ENCODE measurements at places on chromosomes 6 and 20. TPM values are rescaled to one million over a fixed set of nuclear protein-coding genes. Genes with fewer than 3 reads are reported as not detected.

The VTA1 gene
- total RNA-seq: 35.1 TPM

The CCN5 gene
- total RNA-seq: 147 TPM

The ASF1A gene
- total RNA-seq: 15.9 TPM

The ALDH8A1 gene
- 3.3 TPM for total RNA-seq

The FGD2 gene
- 19.7 TPM for total RNA-seq

The LHFPL5 gene
- not detected for total RNA-seq

The BFSP1 gene
- 0.98 TPM for total RNA-seq

DNA sequence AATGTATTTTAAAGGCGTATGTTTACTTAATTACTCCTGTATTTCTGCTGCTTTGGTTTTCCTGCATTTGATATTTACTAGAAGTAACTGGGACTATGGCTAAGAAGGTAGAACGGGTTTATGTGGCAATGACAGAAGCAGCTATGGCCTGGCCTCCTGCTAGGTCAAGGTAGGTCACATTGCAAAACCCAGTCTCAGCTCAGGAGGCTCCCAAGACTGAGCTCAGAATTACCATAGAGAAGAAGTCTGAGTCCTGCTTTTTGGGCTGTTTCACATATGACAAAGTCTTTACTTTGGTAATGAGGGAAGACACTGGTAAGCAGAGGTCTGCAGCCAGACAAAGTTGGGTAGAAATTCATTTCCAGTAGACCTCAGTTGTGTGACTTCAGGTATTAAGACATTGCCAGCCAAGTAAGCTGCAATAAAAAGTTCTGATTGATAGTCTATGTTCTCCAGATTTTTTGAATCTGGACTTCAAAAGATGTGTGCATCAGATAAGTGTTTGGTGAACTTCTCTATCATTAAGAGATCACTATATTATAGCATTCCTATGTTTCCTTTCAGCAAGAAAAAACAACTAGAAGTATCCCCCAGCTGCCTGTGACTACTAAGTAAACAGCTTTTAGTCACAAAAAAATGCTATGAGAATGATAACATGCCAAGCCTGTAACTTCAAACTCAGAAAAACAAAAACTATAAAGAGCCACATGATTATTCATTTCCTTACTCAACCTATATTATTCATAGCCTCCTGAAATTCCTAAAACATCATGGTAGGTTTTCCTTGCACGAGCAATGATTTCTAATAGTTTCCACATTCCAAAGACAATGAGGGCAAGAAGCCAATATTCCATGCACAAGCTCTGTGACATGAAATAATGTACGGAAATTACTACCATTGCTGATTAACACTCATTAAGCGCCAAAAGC lies 312.3 kb downstream of the HAO1 start:
- no peak for DNase-seq

DNA sequence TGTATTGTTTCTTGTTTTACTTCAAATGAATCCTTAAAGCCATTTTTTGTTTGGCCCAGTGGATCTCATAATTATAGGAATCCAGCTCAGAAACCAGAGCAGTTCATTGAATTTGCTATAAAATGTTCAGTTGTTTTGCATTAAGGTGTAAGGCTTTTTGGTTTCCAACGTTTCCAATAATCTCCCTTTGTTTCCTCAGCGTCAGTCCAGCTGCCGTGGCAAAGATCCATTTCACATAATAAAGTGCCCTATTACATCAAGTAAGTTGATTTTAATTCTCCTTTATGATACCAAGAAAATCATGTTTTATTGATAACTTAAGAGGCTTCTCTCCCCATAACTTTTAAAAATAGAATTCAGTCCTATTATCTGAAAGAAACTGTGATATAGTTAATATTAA lies 472.6 kb downstream of the UTRN start:
- no peak for DNase-seq

DNA sequence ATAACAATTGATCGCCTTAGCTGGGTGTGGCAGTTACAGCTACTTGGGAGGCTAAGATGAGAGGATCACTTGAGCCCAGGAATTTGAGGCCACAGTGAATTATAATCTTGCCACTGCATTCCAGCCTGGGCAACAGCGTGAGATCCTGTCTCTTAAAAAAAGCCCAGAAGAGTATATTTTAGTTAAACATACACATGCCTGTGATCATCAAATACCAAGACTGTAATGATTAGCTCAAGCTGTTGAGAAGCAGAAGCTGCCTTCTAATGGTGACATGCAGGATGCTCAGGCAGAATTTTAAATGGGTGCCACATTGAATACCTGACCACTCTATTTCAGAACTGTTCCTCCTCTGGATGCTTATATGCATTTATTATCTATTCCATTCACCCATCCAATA lies 8.9 kb upstream of the TMEM14A start:
- no peak for DNase-seq

DNA sequence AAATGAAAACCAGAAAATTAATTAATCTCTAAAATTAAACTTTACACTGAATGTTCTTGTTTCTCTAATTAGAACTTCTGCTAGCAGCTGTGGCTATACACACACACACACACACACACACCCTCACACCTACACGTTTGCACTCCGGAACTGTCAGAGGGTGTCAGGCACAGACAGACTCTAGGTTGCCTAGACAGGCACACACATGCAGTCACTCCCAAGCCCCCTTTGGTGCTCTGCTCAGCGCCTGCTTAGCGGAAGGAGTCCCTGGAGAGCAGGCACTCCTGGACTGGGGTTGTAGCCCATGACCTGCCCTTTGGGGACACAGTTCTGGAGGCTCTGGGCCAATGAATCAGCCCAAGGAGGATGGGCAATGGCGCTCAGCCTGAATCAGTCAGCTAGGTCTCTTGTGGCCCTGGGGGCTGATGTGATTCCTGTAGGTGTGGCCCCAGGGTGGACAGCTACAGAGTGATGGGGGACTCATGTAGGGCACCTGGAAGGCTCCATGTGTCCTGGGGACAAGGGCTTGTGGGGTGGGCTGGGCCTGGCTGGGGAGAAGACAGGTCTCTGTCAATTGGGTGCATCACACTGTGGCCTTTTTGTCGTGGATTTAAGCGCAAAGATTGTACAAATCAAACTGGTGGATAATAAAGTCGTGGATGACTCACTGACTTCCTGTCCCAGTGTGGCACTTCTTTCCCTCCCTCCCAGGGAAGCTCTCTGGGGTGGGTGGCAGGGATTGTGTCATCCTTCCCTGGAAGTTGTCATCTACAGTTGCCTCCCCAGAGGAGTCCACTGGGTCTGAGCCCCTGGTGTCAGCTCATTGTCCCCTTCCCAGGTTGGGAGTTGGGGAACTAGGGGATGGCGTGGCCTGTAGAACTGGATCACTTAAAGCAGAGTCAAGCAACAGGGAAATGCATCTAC lies 8.8 kb downstream of the TMEM151B start:
- no peak for DNase-seq

DNA sequence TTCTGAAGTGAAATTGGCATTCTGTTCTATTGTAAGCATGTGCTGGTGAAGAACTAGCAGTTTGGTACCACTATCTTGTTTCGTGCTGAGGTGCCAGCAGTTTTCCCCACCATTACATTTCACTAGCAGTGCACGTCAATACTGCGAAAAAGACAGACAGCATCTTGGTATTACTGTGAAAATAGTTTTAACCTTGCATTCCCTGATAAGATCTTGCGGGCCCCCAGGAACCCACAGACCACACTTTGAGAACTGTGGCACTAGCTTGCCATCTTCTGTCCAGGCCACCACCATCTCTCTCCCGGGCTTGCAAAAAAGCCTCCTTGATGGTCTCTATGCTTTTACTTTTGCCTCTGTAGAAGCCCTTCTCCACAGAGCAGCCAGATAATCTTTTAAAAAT lies 185.7 kb downstream of the BACH2 start:
- DNase-seq: no peak

GRCh38 chr6:36616893-36617521 lies 22.8 kb downstream of the SRSF3 start:
- peak; percentile 57 for DNase-seq

DNA sequence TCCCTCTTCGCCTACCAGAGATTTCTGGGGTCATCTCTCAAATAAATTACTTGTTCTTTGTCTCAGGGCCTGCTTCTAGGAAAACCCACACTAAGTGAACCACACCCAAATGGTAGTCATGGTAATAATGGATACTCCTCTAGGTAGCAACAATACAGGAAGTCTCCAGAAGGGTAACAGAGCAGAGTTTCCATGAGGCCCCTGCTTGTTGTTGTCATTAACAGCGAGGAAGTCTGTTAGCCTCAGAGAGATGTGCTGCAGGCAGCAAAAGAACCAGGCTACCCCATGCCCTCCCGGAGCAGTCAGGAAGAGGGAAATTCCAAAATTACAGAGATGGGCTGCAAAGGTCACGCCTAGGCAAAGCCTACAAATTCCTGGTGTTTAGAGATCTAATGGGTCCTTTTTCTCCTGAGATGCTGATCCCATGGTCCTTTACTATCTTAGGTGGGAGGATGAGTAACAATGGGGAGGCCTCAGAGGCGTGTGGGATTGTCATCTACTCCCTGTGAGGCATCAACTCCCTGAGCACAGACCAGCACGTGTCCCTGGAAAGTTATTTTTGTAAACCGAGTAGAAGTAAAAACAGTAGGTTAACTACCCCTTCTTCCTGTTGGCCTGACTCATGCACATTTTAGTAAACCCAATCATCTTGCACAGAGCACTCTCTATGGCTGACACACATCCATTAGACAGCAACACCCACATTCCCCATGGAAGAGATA lies 10.1 kb downstream of the ISM1 start:
- DNase-seq: no peak

GRCh38 chr6:118495485-118496280 lies 52.4 kb upstream of the PLN start:
- DNase-seq: no peak

DNA sequence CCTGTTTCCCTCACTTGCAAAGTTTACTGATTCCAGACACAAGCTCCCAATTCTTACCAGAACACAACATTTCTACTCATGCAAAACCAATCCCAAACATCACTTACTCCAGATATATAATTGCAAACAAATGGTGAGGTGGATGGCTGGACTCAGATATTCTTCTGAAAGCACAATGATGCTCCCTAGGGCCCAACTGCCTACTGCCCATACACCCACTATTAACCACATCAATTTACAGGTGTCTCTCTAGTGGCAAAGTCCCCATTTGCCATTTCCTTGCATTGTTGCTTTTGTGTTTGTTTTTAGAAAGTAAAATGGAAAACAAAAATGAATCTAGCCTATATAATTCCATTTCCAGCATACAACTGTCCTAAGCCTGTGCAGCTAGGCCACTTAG lies 320.9 kb upstream of the PRDM1 start:
- DNase-seq: no peak

- no peak for DNase-seq
Measured at GRCh38 chr6:156464100-156464878, 312.9 kb upstream of the ARID1B start.

DNA sequence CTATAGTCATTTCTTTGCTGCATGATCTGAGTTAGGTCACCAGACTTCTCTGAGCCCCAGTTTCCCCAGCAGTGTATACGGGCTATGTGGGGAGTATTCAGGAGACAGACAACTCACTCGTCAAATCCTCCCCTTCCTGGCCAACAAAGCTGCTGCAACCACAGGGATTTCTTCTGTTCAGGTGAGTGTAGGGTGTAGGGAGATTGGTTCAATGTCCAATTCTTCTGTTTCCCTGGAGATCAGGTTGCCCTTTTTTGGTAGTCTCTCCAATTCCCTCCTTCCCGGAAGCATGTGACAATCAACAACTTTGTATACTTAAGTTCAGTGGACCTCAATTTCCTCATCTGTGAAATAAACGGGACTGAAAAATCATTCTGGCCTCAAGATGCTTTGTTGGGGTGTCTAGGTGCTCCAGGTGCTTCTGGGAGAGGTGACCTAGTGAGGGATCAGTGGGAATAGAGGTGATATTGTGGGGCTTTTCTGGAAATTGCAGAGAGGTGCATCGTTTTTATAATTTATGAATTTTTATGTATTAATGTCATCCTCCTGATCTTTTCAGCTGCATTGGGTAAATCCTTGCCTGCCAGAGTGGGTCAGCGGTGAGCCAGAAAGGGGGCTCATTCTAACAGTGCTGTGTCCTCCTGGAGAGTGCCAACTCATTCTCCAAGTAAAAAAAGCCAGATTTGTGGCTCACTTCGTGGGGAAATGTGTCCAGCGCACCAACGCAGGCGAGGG lies 594 bp upstream of the CDKN1A start:
- DNase-seq: peak; percentile 34

DNA sequence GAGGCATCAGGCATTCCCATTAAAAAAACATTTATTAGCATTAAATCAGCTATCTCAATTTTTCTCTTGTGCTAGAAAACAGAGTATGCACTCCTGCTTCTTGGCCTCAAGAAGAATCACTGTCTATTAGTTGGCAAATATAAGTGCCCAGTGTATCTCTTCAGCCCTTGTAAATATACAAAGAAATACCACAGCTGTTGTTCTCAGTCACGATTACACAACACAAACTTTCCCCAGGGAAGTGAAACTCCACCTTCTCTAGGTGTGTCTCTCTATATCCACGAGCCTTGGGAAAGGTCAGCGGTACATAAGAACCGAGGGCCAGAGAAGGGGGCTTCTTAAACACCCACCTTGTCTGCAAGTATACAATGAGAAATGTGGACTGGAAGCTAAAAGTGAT lies 194.7 kb downstream of the PKHD1 start:
- DNase-seq: no peak

- no peak for DNase-seq
Measured at GRCh38 chr20:58329711-58330110, 20.2 kb downstream of the RAB22A start.

DNA sequence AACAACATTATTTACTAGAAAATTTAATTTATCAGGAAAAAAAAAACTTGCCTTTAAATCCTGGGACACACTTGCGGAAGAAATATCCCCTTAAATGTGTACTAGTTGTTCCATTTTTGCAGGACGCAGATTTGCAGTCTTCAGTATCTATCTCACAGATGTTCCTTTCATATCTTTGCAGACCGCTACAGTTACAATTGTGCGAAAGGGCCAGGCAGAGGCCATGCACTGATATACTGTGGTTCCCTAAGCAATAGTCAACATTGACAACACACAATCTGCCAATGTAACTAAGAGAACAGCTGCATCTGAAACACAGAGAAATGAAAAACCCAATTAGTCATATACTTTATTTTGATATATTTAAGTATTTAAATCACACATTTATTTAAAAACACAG lies 411.2 kb downstream of the EYS start:
- DNase-seq: no peak

DNA sequence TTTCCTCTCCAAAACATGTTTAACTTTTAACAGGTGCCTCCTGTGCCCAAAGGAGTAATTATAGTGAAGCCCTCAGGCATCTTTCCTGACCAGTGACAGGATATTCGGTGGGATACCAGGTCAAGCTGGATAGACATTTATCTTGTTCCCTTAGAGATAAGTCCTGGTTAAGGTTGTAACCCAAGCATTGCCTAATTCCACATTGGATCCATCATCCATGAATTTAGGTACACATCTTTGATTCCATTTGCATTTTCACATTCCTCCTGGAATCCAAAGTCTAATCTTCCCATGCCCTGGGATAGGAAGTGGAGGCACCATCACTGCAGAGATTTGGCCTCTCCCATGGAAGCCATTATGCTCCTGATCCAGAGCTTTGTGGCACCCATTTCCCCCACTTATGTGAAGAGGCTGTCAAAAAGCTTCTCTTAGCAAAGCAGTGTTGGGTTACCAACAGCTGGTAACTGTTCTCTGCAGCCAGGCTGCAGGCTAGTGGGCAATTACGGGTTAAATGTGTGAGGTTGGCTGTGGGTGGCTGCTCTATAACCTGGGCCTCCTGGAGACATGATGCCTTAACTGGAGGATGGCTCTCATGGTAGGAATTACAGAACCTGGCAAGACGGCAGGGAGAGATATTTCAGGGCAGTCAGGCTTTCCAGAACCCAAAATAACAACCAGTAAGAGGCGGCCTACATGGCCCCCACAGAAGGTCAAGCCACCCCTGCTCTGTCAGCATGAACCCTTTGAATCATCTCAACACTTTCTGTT lies 96.9 kb upstream of the VGLL2 start:
- DNase-seq: no peak
